G401 (cell line): ENCODE measurements at places on chromosomes 2 and 18. TPM values are rescaled to one million over a fixed set of nuclear protein-coding genes. Genes with fewer than 3 reads are reported as not detected.

The CTAGE1 gene
- 0.03 TPM in 1 of 2 replicates, not detected in the other for total RNA-seq

DNA sequence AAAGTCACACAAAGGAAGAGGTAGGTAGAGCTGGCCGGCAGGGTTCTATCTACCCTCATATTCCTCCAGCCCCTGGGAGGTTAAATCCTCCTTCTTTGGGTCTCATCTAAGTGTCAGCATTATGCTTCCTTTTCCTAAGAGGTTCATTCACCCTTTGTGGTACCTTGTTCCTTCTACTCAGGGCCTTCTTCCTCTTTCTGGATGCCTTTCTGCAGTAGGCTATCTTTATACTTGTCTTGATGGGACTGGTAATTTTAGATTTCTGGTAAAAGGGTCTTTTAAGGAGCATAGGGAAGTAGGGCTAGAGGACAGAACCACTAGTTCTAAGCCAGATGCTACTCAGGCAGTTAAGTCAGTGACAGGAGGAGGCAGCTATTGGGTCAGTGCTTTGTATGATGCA is 13.7 kb upstream of the TNP1 start:
- no peak for DNase-seq

DNA sequence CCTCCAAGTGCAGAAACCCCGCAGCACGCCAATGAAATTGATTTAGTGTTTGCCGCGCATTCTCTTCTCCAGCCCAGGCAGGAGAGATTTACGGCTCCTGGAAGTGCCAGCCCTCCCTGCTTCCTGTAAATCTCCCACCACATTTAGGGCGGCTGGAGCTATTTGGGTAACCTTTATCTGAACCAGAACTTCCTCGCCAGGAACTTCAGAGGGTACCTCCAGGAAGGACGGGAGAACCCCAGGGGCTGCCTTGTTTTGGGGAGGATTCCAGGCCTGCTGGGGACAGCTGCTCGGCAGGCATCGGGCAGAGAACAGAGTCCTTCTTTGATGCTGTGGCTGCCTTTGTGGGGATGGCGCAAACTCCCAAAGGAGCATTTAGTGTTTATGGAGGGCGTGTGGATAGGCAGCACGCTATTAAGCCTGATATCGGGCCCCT is 122.0 kb upstream of the MYCN start:
- no peak for DNase-seq

The CIB4 gene
- total RNA-seq = not detected in 2 replicates

The PIK3C3 gene
- 36.6 and 38.1 TPM in 2 replicates for total RNA-seq

GRCh38 chr18:11437046-11437445 is 172.3 kb upstream of the SLC35G4 start:
- DNase-seq = no peak

DNA sequence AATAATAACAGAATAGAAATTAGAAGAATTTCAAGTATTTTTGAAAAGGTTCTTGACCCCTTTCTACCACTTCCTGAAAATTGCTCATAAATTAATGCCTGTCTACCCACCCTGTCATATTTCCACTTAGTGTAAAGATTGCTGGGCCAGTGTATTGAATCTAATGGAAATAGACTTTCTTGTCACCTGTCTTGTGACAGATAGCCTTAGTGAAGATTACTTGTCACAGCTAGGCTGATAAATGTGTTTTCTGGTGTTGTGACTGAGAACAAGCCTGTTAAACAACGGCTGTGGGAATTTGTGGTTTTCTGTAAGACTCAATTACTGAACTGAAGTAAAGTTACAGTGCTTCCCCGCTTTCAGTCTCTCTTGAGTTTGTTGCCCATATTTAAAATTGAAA is 37.0 kb downstream of the PIK3C3 start:
- DNase-seq = no peak

GRCh38 chr18:64333584-64333983 is 184.7 kb upstream of the LINC00305 start:
- DNase-seq = no peak

DNA sequence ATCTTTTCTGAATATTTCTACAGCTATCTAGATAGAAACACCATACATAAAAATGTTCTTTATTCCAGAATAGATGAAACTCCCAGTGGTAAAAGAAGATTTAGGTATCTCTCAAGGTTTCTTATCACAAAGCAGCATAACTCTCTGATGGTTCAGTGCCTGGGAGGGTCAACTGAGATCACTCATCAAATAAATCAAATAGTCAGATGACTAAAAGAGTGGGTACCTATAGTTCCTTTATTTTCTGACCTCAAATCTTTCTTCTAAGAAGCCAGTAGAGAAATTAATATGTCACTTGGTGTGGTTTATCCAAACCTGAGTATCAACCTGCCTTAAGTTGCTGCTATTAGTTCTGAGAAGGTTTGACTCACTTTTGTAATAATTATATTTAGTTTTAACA is 120.9 kb downstream of the TMEFF2 start:
- DNase-seq = no peak

DNA sequence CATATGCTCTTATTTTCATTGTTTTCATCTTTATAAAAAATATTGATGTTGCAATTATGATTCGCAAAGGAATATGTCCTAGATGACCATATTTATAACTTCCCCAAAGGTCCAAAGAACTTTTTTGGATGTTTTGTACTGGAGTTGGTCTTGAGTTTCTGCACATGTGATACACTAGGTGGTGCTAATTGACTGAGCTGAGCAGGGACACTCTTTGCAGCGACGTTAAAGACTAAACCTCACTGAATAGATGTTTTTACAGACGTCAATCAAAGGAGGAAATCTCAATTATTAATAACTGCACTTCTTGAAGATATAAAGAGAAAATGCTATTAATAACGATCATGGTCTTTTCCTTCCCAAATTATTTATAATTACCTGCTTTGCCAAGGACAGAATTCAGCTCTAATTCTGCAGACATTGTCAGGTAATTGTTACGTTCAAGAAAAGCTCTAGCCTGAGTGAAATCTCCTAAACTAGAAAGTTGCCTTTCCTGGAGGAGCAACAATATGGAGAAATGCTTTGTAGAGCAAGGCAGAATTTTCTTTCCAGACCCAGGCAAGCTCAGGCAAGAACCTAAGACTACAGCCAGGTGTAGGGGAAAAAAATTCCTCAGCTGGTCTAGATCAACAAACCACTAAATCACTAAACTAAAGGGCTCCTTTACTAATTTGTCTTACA is 119.3 kb upstream of the RBBP8 start:
- DNase-seq = peak; percentile 33

- no peak for DNase-seq
Observed at GRCh38 chr2:127305990-127306585, 12.1 kb upstream of the ERCC3 start.

- peak; percentile 96 for DNase-seq
Observed at GRCh38 chr2:151828143-151828889, at the start of gene ARL5A. Gene ARL5A (minus strand): TSS chr2:151828421. CDS start chr2:151828176, 245 bp downstream.

GRCh38 chr2:172233987-172234715 is 131.5 kb upstream of the DLX2 start:
- DNase-seq = peak; percentile 14

DNA sequence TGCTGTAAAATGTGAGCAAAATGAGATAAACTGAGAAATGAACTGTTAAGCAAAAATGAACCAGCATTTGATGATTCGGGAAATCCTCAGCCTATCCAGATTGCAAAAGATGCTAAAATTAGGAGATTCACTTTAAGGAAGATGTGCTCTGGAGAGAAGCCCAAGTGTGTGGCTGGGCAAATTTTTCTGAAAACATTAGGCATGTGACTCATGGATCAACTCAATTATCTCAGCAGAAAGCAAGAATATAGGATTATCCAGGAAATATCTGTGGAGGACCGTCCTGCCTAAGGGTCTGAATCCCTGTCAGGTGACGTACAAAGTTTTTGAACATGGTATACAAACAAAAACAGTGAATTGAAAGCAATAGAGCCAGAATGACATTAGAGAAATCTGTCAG is 1268.3 kb upstream of the TMEFF2 start:
- no peak for DNase-seq

The FSHR gene
- not detected in 2 replicates for total RNA-seq

GRCh38 chr2:10136101-10136934 is 13.8 kb downstream of the RRM2 start:
- DNase-seq = no peak

DNA sequence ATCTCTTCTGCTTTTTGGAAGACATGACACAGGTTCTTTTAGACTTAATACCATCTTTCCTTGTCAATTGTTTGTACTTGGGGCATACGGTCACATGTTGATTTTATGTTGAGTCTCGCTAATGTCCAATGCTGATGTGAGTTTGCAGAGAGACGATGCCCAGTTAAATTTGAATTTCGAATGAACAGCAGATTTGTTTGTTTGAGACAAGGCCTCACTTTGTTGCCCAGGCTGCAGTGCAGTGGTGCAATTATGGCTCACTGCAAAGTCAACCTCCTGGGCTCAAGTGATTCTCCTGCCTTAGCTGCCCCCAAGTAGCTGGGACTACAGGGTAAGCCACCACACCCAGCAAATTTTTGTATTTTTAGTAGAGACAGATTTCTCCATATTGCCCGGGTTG is 473.5 kb downstream of the RIT2 start:
- no peak for DNase-seq

- no peak for DNase-seq
Observed at GRCh38 chr2:25032901-25033300, 9.0 kb upstream of the EFR3B start.

The CDH20 gene
- total RNA-seq = not detected in 2 replicates

The B4GALT6 gene
- total RNA-seq = 0.75 TPM in 1 of 2 replicates, not detected in the other

DNA sequence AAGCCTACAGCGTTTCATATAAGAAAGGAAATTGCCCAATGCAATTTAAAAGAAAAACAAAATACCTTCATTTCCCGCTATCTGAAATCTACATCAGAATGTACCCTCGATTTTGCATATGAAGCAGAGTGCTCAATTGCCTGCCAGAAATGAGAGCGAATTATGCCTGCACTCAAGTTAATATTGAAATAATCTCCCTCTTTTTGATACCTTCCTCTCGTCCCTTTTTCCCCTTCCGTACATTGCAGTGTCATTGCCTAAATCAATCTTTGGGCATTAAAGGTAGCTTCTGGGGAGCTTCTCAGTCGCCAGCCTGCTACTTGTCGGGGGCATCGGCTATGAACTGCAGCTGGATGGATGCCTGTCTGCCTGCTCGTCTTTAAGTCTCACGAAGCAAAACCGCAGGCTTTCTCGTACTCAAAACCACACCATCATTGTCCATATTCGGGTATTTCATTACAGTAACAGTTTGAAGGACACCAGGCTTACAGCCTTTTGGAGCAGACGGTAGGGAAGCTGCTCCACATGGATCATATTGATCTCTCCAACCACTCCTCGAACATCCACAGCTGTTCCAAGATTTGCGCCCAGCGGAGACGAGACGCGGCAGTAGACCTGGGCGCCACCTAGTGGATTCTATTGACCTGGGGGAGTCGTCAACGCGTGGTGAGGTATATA is 64.0 kb upstream of the HNRNPA3 start:
- peak; percentile 81 for DNase-seq

DNA sequence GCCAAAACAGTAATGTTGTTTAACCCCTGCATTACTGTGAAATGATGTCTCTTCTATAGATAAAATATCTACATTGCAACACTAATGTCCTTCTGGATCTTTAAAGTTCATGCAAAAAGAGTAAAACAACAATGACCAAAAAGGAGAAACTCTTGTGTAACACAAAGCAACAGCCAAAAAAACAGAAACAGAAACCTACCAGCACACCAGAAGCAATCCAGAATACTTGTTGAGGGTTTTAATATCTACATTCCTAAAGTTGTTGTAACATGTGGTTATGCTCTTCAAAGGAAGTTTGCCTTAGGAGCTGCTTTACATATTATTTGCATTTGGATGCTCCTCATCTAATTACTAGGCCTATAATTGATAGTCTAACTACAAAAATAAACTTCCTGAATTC is 157.2 kb downstream of the BABAM2 start:
- DNase-seq = no peak

GRCh38 chr2:48080534-48081316 is 174.4 kb upstream of the FBXO11 start:
- no peak for DNase-seq

DNA sequence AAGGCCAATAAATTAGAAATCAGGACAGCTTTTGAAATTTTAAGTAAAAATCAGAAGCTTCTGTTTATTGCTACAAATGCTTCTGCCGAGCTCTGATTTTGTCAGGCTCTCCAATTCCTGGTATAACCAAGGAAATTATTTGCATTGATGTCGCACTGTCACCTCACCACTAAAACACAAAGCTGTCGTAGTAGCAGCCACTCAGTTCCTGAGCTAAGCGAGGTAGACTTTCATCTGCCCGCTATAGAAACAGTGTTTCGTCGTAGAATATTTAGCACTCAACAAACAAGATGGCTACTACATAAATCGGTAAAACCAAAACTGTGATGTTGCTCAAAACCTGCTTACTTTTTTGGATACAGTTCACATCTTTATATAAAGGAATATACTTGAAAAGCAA is 141.3 kb upstream of the FOSL2 start:
- no peak for DNase-seq
